H9 (cell line): ENCODE measurements at places on chromosomes 13 and 19. TPM values are rescaled to one million over a fixed set of nuclear protein-coding genes. Genes with fewer than 3 reads are reported as not detected.

Gene ZDHHC20
- total RNA-seq, result 63.2 and 69.1 TPM in 2 replicates

GRCh38 chr13:21218351-21219035, 42.0 kb downstream of the MRPL57 start:
- DNase-seq, result no peak

DNA sequence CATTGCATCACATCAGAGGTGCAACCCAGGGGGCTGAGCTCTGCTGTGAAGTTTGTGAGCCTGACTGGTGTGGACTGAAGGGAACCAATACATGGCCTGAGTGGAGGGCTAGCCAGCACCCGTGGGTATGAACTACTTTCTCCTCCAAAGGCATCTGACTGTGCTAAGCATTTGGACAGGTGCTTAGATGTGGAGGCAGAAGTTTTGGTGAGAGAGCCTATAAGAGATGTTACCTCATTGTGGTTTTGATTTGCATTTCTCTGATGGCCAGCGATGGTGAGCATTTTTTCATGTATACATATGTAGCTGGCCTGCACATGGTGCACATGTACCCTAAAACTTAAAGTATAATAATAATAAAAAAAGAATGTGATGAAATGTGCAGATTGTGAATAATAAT, 46.9 kb downstream of the TEX29 start:
- no peak for DNase-seq

GRCh38 chr13:109630271-109630670, 156.1 kb downstream of the IRS2 start:
- no peak for DNase-seq
